ENCODE measurements at places on chromosomes 2 and 18. TPM values are rescaled to one million over a fixed set of nuclear protein-coding genes. Genes with fewer than 3 reads are reported as not detected.

GRCh38 chr2:117918608-117919007 lies 95.3 kb downstream of the CCDC93 start:
- no peak for DNase-seq
- H3K4me3 ChIP-seq = no peak overlapping the region
- H3K36me3 ChIP-seq = peaks cover 74% of the 10 kb centered on the region
- no peak overlapping the region for H3K27ac ChIP-seq
- H3K27me3 ChIP-seq = no peaks in the 10 kb centered on the region
- H3K4me1 ChIP-seq = no peaks in the 10 kb centered on the region

GRCh38 chr2:2837746-2838547 lies 506.9 kb upstream of the MYT1L start:
- H3K36me3 ChIP-seq = no peaks in the 10 kb centered on the region
- H3K27me3 ChIP-seq = no peaks in the 10 kb centered on the region
- H3K27ac ChIP-seq = no peak overlapping the region
- H3K4me3 ChIP-seq = no peak overlapping the region
- no peak for DNase-seq
- H3K4me1 ChIP-seq = no peaks in the 10 kb centered on the region

- no peaks in the 10 kb centered on the region for H3K4me1 ChIP-seq
- H3K27me3 ChIP-seq = no peaks in the 10 kb centered on the region
- peaks cover 72% of the 10 kb centered on the region for H3K36me3 ChIP-seq
- no peak overlapping the region for H3K27ac ChIP-seq
- H3K4me3 ChIP-seq = no peak overlapping the region
- no peak for DNase-seq
Observed at GRCh38 chr2:231521-232185, 32.2 kb downstream of the SH3YL1 start.

The CPO gene
- not detected for total RNA-seq

GRCh38 chr2:140496714-140497113 lies 1634.1 kb downstream of the LRP1B start:
- no peaks in the 10 kb centered on the region for H3K36me3 ChIP-seq
- no peaks in the 10 kb centered on the region for H3K27me3 ChIP-seq
- no peak for DNase-seq
- H3K27ac ChIP-seq = no peak overlapping the region

DNA sequence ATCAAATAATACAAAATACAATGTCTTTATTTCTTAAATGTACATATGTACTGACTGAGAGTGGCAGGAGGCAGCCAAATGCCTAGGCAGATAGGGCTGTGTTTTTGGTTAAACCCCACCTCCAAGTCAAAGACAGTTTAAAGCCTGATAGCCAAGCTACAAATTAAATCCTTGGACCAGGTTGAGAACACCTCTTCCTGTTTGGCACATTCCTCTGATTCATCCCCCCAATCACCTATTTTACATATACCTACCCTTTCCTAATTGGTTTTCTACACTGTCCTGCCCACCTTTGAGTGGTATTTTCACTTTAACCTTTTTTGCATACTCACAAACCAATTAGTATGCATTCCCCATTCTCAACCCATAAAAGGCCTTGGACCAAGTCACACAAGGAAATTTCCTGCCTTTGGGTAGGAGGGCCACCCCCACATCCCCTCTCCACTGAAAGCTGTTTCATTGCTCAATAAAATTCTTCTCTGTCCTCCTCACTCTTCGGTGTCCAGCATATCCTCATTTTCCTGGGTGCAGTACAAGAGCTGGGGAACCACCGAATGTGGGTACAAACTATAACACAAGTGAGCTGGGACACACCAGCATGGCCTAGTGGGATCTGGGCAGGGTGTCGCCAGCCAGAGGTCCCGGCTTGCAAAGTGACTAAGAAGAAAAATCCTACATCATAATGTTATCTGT lies 149.1 kb downstream of the UBE2E3 start:
- H3K27me3 ChIP-seq = no peaks in the 10 kb centered on the region
- peak overlapping the region; percentile 28 for H3K27ac ChIP-seq
- H3K4me3 ChIP-seq = no peak overlapping the region
- no peaks in the 10 kb centered on the region for H3K36me3 ChIP-seq
- DNase-seq = no peak
- no peaks in the 10 kb centered on the region for H3K4me1 ChIP-seq

GRCh38 chr2:68466361-68466777 lies 725 bp downstream of the FBXO48 start:
- H3K4me3 ChIP-seq = peak overlapping the region; percentile 74
- H3K27ac ChIP-seq = peak overlapping the region; percentile 90
- peaks cover 18% of the 10 kb centered on the region for H3K4me1 ChIP-seq
- no peaks in the 10 kb centered on the region for H3K27me3 ChIP-seq
- H3K36me3 ChIP-seq = no peaks in the 10 kb centered on the region

- no peaks in the 10 kb centered on the region for H3K4me1 ChIP-seq
- no peak for DNase-seq
- no peak overlapping the region for H3K4me3 ChIP-seq
- H3K27ac ChIP-seq = no peak overlapping the region
Observed at GRCh38 chr2:230601510-230601909, 111.1 kb upstream of the CAB39 start.

DNA sequence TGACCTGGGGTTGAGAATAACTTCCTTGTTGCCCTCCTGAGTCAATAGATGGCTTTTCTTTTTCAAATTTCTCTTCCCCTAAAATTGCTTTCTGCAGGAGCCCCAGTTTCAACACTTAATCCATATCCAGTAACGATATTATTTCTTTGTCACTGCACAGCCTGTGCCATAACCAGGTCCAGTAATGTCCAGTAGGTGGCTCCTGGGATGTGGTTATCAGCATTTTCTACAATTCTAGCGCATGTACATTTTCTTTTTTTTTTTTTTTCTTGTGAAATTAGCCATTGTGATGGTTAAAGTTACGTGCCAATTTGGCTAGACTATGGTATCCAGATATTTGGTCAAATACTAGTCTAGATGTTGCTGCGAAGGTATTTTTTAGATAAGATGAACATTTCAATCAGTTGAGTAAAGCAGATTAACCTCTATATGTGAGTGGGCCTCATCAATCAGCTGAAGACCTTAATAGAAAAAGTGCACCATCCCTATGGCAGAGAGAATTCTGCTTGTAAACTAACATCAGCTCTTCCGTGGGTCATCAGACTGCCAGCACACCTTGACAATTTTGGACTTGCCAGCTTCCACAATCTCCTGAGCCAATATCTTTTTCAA lies 72.9 kb upstream of the SCG2 start:
- H3K36me3 ChIP-seq = no peaks in the 10 kb centered on the region
- no peak overlapping the region for H3K4me3 ChIP-seq
- no peak for DNase-seq
- no peak overlapping the region for H3K27ac ChIP-seq
- H3K4me1 ChIP-seq = no peaks in the 10 kb centered on the region

GRCh38 chr2:178865999-178866398 lies 58.8 kb upstream of the TTN start:
- H3K27ac ChIP-seq = peak overlapping the region; percentile 95
- DNase-seq = no peak
- H3K36me3 ChIP-seq = no peaks in the 10 kb centered on the region
- no peaks in the 10 kb centered on the region for H3K27me3 ChIP-seq
- peaks cover 34% of the 10 kb centered on the region for H3K4me1 ChIP-seq

DNA sequence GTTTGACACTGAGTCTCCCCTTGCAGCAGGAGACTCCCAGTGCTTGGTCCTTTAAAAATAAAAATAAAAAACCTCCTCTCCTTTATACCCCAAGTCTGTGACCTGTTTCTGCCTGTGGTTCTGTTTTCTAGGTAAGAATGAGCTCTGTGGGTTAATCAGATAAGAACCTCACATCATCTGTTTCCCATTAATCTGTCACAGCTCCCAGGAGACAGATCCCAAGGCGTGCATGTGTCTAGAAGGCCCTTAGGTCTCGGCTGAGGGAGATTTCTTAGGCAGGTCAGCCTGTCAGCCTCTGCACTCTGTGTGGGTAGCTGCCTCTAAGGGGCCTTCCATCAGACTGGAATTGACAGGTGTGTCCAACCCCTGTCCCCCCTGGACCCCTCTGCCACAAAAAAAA lies 80.7 kb downstream of the FHOD3 start:
- H3K4me1 ChIP-seq = no peaks in the 10 kb centered on the region
- H3K4me3 ChIP-seq = no peak overlapping the region
- no peak for DNase-seq
- H3K27me3 ChIP-seq = no peaks in the 10 kb centered on the region

The NAB1 gene
- total RNA-seq = 35.5 TPM

The PDE1A gene
- total RNA-seq = 5.2 TPM

- no peak for DNase-seq
- H3K4me1 ChIP-seq = no peaks in the 10 kb centered on the region
- no peaks in the 10 kb centered on the region for H3K27me3 ChIP-seq
- no peaks in the 10 kb centered on the region for H3K36me3 ChIP-seq
- H3K27ac ChIP-seq = no peak overlapping the region
Observed at GRCh38 chr2:168543037-168543436, 87.0 kb downstream of the CERS6 start.

DNA sequence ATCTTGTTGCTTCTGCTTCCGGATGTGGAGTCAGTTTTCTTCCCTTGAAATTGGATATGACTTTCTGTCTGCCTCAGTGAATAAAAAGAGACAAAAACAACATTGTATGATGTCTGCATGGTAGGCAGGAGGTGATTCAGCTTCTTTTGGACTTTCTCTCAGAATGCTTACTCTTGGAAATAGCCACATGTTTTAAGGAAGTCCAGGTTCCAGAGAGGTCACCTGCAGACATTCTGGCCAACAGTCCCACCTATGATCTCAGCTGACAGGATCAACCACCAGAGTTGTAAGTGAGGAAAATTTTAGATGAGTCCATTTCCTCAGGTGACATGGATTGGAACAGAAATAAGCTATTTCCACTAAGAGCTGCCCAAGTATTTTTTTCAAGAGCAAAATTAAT lies 508.7 kb upstream of the FAM98A start:
- no peak for DNase-seq
- no peaks in the 10 kb centered on the region for H3K4me1 ChIP-seq

DNA sequence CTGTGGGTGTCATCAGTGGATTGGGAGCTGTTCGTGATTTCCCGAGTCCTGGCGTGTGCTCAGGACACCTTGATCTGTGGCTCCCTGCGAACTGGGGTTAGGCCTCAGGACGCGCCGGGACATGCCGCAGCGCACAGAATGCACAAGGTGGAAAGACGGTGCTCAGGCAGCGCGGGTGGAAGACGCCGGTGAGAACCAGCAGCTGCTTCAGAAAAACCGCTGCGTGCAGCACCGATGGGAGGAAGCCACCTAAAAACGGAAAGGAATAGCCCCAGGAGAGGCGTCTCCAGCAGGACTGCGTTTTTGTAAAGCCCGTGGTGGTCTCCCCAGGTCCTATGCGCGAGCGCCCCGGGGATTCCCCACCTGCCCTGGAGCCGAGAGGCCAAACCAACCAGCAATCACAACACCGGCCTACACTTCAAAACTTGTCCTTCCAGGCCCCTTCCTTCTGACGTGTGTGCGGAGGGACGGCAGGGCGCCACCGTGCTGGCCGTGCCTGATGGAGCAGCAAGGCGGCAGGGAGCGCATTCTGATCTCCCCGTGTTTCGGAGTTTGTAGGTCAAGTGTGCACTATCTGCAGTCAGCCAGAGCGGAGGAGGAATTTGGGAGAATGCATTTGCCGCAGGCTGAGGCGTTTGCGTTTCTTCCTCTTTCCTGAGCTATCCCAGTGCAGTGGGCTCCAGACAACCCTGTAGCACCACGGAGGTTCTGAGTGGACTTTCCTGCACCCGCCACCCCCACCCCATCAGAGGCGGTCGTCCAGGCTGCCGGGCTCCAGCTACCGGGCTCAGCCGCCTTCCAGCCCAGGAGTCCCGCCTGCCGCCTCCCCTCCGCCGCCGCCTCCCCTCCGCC lies 32.2 kb downstream of the RTP5 start:
- H3K36me3 ChIP-seq = no peaks in the 10 kb centered on the region
- DNase-seq = no peak
- no peaks in the 10 kb centered on the region for H3K27me3 ChIP-seq
- no peak overlapping the region for H3K27ac ChIP-seq

The LONRF2 gene
- 15.7 TPM for total RNA-seq

GRCh38 chr18:63283305-63284094 lies 36.1 kb downstream of the BCL2 start:
- H3K36me3 ChIP-seq = no peaks in the 10 kb centered on the region
- no peak for DNase-seq
- peaks cover 8% of the 10 kb centered on the region for H3K4me1 ChIP-seq
- H3K4me3 ChIP-seq = no peak overlapping the region
- no peaks in the 10 kb centered on the region for H3K27me3 ChIP-seq
- H3K27ac ChIP-seq = no peak overlapping the region

DNA sequence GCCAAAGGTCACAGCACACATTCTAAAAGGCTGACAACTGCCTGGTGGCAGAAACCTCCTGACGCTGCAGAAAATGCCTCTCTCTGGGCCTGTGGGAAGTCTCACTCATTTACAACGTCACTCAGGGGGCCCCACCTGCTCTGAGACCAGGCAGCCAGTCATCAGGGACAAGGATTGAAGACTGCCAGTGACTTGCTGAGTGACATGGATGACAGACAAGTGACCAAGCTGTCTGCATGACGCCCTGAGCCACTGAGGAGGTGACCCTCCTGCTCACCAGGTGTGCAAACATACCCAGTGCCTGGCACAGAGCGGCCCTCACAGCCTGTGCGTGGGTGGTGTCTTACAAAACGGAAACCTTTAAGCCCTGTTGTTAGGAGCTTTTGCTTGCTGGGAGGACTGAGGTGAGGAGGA lies 392.4 kb downstream of the TNS1 start:
- no peaks in the 10 kb centered on the region for H3K36me3 ChIP-seq
- H3K27ac ChIP-seq = no peak overlapping the region
- no peaks in the 10 kb centered on the region for H3K27me3 ChIP-seq
- no peak for DNase-seq
- no peak overlapping the region for H3K4me3 ChIP-seq

DNA sequence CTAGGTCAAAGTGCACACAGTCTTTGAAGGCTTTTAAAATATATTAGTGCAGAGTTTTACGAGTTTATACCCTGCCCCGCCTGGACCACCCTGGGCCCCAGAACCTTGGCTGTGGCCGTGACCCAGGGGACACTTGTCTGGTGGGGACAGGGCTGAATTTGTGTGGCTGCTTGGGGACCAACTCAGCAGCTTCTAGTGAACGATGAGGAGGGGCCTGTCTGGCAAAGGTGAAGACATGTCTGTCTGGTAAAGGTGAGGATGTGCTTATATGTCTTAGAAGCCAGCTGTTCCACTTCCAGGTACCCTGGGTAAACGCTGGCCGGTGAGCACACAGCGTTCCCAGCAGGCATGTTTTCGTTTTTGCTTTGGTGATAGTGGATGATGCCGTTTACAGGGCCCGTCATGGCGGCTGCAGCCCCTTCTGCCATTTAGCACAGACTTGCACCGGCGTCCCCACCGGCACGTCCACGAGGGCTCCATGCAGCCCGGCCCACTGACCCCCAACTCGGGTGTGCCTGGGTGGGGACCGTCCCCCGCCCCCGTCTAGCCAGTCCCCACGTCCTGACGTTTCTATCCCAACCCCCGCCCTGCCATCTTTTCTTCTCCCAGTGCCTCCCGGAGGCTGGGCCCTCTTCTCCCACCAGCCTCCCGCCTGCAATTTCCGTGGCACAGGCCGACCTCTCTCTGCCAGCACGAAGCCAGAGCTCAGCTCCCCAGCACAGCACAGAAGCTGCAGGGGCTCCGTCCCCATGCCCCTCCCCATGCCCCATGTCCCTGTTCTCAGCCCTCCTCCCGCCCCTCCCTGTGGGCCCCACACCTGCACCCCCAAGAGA lies 67.8 kb downstream of the SLC66A2 start:
- H3K27ac ChIP-seq = no peak overlapping the region
- H3K27me3 ChIP-seq = no peaks in the 10 kb centered on the region
- no peak overlapping the region for H3K4me3 ChIP-seq
- H3K4me1 ChIP-seq = no peaks in the 10 kb centered on the region
- no peaks in the 10 kb centered on the region for H3K36me3 ChIP-seq
- DNase-seq = no peak

The IL36A gene
- not detected for total RNA-seq

All from heart left ventricle (tissue), 16 donors.